ENCODE measurements at places on chromosomes 2 and 18.

- DNase-seq = no peak
Observed at GRCh38 chr2:64881037-64881492, 108.1 kb upstream of the SLC1A4 start.

GRCh38 chr18:56696966-56697365 lies 45.8 kb downstream of the WDR7 start:
- DNase-seq = no peak

- DNase-seq = no peak
Observed at GRCh38 chr2:157890969-157891642, 15.0 kb upstream of the ACVR1 start.

DNA sequence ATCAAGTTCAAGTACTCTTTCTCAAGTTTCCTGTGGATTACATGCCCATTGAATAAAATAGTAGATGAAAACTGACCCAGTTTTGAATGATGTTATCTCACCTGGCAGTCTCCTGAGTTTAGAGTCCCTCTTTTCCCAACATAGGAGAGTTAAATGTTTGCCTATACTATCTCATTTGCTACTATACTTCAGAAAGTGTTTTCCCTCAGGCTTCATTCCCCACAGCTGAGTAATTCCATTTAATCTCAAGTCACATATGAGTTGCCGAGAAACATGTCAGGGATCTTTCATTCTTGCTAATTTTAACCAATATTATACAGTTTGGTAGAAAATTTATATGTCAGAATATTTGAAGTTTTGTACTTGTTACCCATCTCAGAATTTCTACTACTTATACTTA lies 150.4 kb upstream of the CDH19 start:
- no peak for DNase-seq

- DNase-seq = no peak
Observed at GRCh38 chr2:98952966-98953365, 16.9 kb upstream of the CRACDL start.

GRCh38 chr2:196217116-196217515 lies 45.7 kb upstream of the STK17B start:
- DNase-seq = no peak

- DNase-seq = peak; percentile 52
Observed at GRCh38 chr2:173414823-173415322, 60.2 kb downstream of the CDCA7 start.

- DNase-seq = no peak
Observed at GRCh38 chr2:36165132-36165531, 190.4 kb upstream of the CRIM1 start.

- DNase-seq = no peak
Observed at GRCh38 chr2:36963734-36964133, 2.6 kb downstream of the STRN start.

DNA sequence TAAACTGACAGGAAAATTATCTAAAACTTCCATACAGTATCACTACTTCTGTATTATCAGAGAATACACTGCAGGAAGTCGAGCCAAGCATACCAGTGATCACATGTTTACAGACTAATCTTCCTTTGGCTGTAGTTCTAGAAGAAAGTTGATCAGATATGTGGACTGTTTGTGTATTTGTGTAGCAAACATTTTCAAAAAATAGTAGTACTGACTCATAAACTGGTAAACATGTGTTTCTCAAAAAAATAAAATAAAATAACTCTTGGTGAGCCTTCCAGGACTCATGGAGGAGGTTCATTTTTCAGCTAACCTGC lies 148.9 kb upstream of the SLC39A10 start:
- DNase-seq = no peak

DNA sequence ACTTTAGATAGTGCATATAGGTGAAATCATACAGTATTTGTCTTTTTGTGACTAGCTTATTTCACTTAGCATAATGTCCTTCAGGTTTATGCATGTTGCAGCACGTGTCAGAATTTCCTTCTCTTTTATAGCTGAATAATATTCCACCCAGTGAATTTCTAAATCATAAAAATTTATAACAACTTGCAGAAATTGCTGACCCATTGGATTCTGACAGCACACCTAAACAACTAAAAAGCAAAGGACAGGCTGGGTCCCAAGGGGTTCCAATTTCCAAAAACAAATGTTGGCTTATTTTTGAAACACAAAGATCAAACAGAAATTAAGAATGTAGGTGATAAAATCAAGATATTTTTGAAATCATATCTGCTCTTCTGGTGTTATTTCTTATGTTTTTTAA lies 86.5 kb upstream of the ACKR3 start:
- DNase-seq = no peak

GRCh38 chr18:80172056-80172455 lies 63.0 kb downstream of the ADNP2 start:
- no peak for DNase-seq

- no peak for DNase-seq
Observed at GRCh38 chr18:74715306-74715705, 117.6 kb downstream of the ZNF407 start.

DNA sequence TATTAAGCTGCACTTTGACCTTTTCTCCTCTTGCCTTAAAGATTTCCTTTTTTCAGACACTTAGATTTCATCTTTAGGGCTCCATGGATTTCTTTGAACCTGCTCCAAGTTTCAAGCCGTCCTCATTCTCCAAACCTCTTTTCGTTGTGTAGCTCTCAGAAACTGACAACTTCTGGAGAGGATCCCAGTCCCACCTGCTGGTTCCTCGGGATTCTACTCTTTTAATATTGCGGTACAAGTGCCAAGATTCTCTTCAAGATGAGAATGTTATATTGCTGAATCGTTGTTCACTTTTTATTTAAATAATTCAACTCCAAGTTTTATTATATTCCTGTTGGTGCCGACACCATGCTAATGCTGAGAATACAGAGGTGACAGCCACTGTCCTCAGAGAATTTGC lies 141.1 kb downstream of the CDH20 start:
- no peak for DNase-seq

DNA sequence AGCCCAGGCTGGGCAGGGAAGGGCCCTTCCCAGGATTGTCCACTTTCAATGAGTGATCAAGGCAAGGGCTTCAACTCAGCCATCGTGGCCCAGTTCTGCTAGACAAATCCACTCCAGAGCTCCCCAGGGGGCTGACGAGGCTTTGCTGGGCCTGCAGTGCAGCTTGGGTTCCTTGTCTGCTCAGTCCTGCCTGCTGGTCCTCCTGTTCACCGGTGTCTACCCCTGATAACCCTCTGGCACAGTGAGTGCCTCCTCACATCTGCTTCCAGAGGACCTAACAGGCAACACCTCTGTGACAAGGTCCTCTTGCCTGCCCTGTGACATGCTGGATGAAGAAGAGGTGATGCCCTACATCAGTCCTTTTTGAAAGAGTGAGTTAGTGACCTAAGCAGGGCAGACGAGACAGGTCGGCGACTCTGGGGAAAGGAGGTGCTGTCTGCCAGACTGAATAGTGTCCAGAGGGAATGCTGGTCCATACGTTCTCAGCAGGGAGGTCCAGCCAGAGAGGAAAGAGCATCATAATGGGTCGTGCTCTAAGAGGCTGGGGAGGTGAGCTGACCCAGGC lies 20.9 kb upstream of the KCNF1 start:
- no peak for DNase-seq

GRCh38 chr2:153004627-153005026 lies 286.2 kb downstream of the ARL6IP6 start:
- DNase-seq = no peak

DNA sequence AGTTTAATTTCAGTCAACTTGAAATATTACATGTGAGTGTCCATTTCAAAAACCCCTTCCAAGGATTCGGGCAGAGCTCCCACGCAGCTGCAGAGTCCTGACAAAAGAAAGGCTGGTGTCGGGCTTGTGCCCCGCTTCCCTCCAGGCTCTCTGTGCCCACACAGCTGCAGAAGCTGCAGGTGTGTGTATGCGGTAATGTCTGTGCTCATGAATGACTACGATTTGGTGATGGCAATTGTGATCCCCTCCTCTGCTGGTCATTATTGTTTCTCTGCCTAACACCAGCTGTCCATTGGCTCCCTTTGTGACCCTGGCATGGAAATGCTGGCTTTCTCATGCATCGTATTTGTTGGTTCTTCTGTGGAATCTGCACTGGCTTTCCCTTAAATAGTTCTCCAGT lies 224.8 kb downstream of the NUP35 start:
- peak; percentile 51 for DNase-seq

DNA sequence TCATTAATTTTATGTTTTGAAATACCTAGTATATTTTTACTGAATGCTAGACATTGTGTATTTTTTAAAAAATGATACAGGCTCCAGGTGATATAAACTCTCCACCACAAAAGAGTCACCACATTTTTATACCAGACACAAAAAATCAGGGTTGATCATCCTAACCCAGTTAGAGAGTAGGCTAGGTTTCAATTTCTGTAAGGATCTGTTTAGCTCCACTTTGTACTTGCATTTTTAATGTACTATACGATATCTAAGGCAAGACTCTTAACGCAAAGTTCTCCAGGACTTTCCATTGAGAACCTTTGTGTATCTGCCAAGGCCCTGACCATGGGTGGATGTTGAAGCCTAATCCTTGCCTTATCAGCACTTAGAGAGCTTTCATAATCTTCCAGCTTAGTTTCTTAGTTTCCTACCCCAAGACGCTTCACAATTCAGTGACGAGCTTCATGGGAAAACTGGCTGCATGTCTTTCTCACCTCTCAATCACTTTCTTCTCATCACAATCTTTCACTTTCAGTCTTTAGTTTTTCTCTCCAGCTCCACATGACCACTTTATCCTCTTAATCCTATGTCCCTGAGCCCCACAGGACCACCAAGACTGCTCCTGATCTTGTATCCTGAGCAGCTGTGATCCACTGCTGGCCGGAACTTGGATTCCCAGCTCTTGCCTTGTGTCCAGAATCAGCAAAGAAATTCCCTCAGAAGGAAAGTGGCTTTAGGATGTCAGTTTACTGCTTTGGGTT lies 635.8 kb downstream of the RNF144A start:
- no peak for DNase-seq

DNA sequence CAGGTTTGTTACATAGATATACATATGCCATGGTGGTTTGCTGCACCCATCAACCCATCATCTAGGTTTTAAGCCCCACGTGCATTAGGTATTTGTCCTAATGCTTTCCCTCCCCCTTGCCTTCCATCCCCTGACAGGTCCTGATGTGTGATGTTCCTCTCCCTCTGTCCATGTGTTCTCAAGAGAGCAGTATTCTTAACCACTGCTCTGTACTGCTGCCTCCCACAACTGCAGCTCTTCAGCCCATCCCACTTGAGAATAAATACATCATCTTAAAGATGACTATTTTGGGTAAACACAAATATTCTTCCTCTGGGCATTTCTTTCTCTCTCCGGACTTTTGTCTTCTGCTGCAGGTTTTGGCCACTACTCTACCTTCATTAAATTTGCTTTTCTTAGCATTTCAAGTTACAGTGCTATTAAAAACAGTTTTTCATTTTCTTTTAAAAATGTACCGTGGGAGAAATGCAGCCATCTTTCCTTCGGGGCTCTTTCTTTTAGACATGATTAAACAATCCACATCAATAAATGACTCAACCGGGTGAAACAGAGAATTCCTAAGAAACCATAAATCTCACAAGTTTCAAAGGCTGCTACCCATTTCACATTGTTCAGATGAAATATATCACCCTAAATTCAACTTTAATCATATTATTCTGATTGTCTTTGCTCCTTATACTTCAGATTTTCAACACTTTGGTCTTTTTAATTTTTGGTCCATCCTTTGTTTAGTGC lies 323.4 kb downstream of the GALNT13 start:
- DNase-seq = no peak

GRCh38 chr2:238870261-238870660 lies 22.4 kb downstream of the TWIST2 start:
- DNase-seq = no peak

DNA sequence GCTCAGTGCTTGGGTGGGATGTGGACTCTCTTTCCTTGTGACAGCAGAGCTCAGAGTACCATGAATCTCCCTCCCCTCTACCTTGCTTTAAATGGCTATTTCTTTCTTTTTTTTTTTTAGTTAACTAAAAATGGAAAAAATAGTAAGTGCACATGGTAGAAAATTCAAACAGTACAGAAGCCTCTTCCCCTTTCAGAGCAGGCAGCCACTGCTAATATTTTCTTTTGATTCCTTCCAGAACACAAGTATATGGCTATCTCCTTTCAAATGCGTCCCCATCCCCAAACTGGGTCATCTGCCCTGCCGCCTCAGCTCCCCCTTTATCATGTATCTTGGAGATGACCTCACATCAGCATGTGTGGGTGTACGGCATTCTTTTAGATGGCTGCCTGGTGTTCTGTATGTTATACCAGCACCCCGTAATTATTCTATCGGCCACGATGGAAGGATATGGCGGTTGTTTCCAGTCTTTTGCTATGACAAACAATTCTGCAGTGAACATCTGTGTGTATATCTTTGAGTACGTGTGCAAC lies 70.5 kb upstream of the DLX2 start:
- peak; percentile 13 for DNase-seq

- DNase-seq = no peak
Observed at GRCh38 chr2:238925281-238925680, 77.4 kb downstream of the TWIST2 start.

- DNase-seq = no peak
Observed at GRCh38 chr2:40360652-40361051, 91.2 kb downstream of the SLC8A1 start.

DNA sequence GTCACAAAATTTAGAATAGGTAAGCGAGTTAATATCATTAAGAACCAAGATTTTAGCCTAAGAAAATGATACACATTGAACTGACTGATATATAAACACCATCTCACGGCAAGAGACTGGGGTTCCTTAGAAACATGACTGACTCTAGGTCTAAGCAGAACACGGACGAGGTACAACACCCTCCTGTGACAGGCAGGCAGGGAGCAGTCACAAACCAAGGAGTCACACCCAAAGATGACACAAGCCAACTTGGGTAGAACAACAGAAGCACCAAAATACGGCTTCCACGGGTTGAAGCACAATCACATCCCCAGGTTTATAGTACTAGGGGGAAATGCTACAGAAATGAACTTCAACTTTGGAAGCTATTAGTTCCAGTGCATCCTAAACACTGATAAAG lies 24.3 kb downstream of the HDLBP start:
- no peak for DNase-seq

Data from brain (organoid and tissue), 16 donors.